ENCODE measurements at places on chromosomes 3 and 15. TPM values are rescaled to one million over a fixed set of nuclear protein-coding genes. Genes with fewer than 3 reads are reported as not detected.
A peak's percentile ranks its signal among the peaks of the same experiment; 100 is the strongest.

GRCh38 chr3:160738048-160738447 lies 18.0 kb upstream of the PPM1L start:
- no peaks in the 10 kb centered on the region for H3K36me3 ChIP-seq
- no peak overlapping the region for H3K27ac ChIP-seq
- H3K4me1 ChIP-seq = no peaks in the 10 kb centered on the region
- H3K27me3 ChIP-seq = no peaks in the 10 kb centered on the region
- no peak for DNase-seq

GRCh38 chr3:123096731-123097130 lies 29.9 kb downstream of the PDIA5 start:
- H3K27me3 ChIP-seq = no peaks in the 10 kb centered on the region
- peak; percentile 62 for DNase-seq
- no peak overlapping the region for H3K4me3 ChIP-seq
- H3K36me3 ChIP-seq = no peaks in the 10 kb centered on the region
- H3K4me1 ChIP-seq = peaks cover 14% of the 10 kb centered on the region

GRCh38 chr15:80489030-80489594 lies 84.9 kb downstream of the ARNT2 start:
- no peaks in the 10 kb centered on the region for H3K27me3 ChIP-seq
- DNase-seq = no peak
- peaks cover 20% of the 10 kb centered on the region for H3K4me1 ChIP-seq
- no peaks in the 10 kb centered on the region for H3K36me3 ChIP-seq
- no peak overlapping the region for H3K4me3 ChIP-seq

DNA sequence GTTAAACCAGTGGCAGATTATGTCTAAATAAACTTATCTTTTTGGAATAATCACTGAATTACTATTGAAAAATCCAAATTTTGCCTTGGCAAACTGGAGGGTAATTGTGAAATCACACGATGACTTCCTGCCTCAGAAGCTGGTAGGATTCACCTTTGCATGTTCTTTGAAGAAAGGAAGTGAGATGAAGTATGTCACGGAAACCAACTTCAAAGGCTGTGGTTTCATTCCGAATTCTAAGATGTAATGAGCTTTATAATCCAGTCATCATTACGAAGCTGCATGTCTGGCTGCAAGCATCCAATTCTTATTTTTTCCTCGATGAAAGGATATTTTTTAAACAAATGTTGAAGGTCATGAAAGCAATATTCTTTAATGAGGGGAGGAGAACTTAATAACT lies 15.0 kb upstream of the ZBED2 start:
- no peaks in the 10 kb centered on the region for H3K4me1 ChIP-seq
- H3K4me3 ChIP-seq = no peak overlapping the region
- no peak for DNase-seq
- no peaks in the 10 kb centered on the region for H3K36me3 ChIP-seq
- no peaks in the 10 kb centered on the region for H3K27me3 ChIP-seq

GRCh38 chr3:53501178-53501577 lies 6.8 kb downstream of the CACNA1D start:
- no peak for DNase-seq
- peaks cover 6% of the 10 kb centered on the region for H3K27me3 ChIP-seq
- H3K4me1 ChIP-seq = peaks cover 15% of the 10 kb centered on the region
- no peak overlapping the region for H3K27ac ChIP-seq
- H3K4me3 ChIP-seq = no peak overlapping the region

GRCh38 chr3:90253131-90253530 lies 1145.7 kb downstream of the EPHA3 start:
- no peak for DNase-seq
- no peaks in the 10 kb centered on the region for H3K27me3 ChIP-seq
- H3K4me1 ChIP-seq = no peaks in the 10 kb centered on the region
- H3K36me3 ChIP-seq = no peaks in the 10 kb centered on the region
- H3K4me3 ChIP-seq = no peak overlapping the region
- H3K27ac ChIP-seq = no peak overlapping the region

DNA sequence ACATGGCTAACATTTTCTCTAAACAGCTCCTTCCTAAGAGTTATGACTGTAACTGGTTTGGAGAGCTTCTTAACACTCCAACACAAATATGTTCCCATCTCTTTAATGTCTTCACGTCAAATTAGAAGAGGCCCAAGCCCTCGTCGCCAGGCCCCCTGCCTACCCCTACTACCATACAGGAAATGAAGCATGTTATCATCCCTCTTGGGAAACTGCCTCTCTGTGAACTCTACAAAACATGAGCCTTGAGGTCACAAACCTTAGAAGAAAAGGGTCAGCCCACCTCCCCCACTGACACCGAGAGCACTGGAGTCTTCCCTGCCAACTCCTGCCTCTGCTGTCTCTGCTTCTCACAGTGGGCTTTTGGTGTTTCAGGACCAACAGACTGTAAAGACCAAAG lies 243.1 kb upstream of the STT3B start:
- H3K27me3 ChIP-seq = no peaks in the 10 kb centered on the region
- no peak overlapping the region for H3K4me3 ChIP-seq
- peak overlapping the region; percentile 55 for H3K27ac ChIP-seq
- peaks cover 17% of the 10 kb centered on the region for H3K4me1 ChIP-seq

GRCh38 chr3:12833222-12834161 lies 7.9 kb downstream of the RPL32 start:
- no peak overlapping the region for H3K27ac ChIP-seq
- H3K4me1 ChIP-seq = peaks cover 4% of the 10 kb centered on the region
- H3K27me3 ChIP-seq = no peaks in the 10 kb centered on the region
- H3K36me3 ChIP-seq = peaks cover 5% of the 10 kb centered on the region

DNA sequence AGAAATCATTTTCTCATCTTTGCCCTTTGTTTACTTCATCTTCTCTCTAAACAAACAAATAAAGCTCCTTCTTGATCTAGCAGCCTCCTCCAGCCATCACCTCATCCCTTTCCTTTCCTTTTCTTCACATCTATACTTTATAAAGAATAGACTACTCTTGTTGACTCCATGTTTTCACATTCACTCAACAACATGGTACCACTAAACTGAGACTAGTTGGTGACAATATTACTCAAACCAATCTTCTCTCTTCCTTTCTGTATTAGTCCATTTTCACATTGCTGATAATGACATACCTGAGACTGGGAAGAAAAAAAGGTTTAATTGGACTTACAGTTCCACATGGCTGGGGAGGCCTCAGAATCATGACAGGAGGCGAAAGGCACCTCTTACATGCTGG lies 324.7 kb downstream of the SOX2 start:
- no peak overlapping the region for H3K27ac ChIP-seq
- no peak overlapping the region for H3K4me3 ChIP-seq
- no peaks in the 10 kb centered on the region for H3K27me3 ChIP-seq
- no peak for DNase-seq
- no peaks in the 10 kb centered on the region for H3K36me3 ChIP-seq

DNA sequence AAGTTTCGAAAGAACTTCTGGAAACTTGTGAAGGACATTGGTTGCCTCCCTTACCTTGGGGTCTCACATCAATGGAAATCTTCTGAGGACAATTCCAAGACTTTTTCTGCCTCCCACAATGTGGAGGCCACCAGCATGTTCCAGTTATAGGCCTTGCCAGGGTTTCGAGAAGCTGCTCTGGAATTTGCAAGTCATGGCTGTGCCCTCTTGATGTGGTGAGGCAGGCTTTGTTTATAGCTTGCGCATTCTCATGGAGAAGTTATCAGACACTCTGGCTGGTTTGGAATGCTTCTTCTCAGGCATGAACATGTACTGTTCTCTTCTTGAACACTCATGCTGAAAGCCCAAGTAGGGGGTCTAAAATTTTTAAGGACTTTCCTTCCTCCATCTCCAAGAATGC lies 4.1 kb downstream of the CXCR6 start:
- DNase-seq = no peak
- H3K36me3 ChIP-seq = peaks cover 3% of the 10 kb centered on the region
- H3K4me3 ChIP-seq = no peak overlapping the region
- H3K27me3 ChIP-seq = no peaks in the 10 kb centered on the region
- no peak overlapping the region for H3K27ac ChIP-seq

DNA sequence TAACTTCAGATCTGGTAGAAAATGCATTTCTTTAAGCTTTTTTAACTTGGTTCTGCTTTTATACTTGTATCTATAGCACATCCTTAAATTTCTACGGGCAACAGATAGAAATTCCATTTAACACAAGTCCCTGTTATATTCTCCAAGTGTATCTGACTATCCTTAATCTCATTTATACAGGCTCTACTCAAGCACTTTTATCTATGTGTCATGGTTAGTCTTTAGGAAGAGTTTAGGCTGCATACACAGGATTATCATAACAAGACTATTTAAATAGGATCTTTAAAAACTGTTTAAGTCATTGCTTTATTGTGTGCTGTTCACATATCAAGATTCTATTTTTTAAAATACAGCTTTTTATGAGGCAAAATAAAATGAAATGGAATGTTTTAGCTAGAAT lies 52.7 kb downstream of the SETD5 start:
- no peak overlapping the region for H3K27ac ChIP-seq
- no peak overlapping the region for H3K4me3 ChIP-seq
- no peak for DNase-seq
- no peaks in the 10 kb centered on the region for H3K4me1 ChIP-seq

DNA sequence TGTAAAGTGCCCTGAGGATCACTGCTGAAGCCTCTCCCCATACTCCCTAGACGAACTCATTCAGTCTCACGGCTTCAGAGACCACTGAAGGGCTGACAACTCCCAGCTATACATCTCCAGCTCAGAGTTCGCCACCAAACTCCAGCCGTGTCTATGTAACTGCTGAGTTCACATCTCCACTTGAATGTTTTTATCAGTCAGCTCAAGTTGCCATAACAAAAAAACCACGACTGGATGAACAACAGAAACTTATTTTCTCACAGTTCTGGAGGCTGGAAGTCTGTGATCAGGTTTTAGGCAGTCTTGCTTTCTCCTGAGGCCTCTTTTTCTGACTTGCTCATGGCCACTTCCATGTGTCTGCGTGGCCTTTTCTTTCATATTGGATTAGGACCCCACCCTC lies 223.0 kb upstream of the LRRFIP2 start:
- no peak overlapping the region for H3K27ac ChIP-seq
- no peak overlapping the region for H3K4me3 ChIP-seq
- no peaks in the 10 kb centered on the region for H3K4me1 ChIP-seq
- no peaks in the 10 kb centered on the region for H3K36me3 ChIP-seq
- no peak for DNase-seq
- H3K27me3 ChIP-seq = no peaks in the 10 kb centered on the region

DNA sequence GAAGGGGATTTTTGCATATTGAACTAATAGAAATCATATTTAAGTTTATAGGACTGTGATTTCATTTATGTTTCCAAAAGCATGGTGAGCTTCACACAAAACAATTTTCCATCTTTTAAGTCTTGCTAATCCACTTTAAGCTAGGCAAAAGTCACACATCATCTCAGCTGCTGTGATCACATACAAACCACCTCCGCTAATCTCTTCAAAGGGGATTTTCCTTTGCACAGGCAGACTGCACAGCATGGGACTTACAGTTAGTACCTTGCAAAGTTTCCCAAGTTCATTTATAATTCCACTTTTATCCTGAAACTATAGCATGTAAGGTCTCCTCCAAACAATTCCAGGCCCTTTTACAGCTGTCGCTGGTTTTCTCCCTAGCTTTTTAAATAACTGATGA lies 225.1 kb upstream of the CNTN3 start:
- no peak overlapping the region for H3K4me3 ChIP-seq
- H3K27me3 ChIP-seq = no peaks in the 10 kb centered on the region
- H3K27ac ChIP-seq = no peak overlapping the region
- no peaks in the 10 kb centered on the region for H3K36me3 ChIP-seq
- no peaks in the 10 kb centered on the region for H3K4me1 ChIP-seq

GRCh38 chr15:38454696-38455090 lies 766 bp downstream of the FAM98B start:
- peak overlapping the region; percentile 98 for H3K27ac ChIP-seq
- no peaks in the 10 kb centered on the region for H3K27me3 ChIP-seq
- no peaks in the 10 kb centered on the region for H3K36me3 ChIP-seq

DNA sequence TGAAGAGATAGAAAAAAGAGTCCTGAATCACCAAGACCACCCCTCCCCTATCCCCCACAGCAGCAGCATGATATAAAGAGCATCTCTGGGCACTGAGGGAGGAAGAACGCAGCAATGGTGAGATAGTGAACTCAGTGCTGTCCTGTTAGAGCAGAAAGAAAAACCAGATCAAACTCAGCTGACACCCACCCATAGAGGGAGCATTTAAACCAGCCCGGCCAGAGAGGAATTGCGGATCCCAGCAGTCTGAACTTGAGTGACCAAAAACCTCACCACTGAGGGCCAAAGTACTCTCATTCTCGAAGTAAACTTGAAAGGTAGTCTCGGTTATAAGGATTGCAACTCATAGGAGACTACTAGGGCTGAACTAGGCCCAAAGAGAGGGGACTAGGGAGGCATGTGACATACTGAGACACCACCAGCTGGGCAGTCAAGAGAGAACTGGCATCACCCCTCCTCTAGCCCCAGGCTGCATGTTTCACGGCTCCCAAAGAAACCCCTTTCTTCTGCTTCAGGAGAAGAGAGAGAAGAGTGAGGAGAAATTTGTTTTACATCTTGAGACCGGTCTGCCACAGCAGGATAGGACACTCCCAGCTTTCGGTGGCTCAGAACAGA lies 39.2 kb upstream of the TGFBR2 start:
- no peak overlapping the region for H3K27ac ChIP-seq
- H3K4me3 ChIP-seq = no peak overlapping the region
- no peaks in the 10 kb centered on the region for H3K4me1 ChIP-seq
- H3K36me3 ChIP-seq = no peaks in the 10 kb centered on the region
- no peaks in the 10 kb centered on the region for H3K27me3 ChIP-seq

DNA sequence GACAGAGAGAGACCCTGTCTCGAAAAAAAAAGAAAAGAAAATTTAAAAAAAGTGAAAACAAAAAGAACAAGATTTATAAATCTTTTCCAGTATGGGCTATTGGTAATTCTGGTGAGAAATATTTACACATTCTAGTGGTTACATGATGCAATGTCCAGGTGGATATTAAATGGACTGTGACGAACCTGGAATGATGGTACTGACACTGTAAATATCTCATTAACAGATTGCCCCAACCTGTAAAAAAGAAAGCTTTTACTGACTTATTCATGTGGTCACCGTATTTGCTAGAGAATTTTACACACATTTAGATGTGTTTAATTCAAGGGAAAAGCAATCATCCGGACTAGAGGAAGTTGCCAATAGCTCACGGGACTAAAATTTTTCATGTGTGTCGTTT lies 162.1 kb upstream of the LRIG1 start:
- no peaks in the 10 kb centered on the region for H3K4me1 ChIP-seq
- H3K36me3 ChIP-seq = no peaks in the 10 kb centered on the region
- H3K27me3 ChIP-seq = no peaks in the 10 kb centered on the region
- no peak for DNase-seq

GRCh38 chr3:55488398-55489055 lies 1.4 kb upstream of the WNT5A start:
- peak; percentile 91 for DNase-seq
- no peaks in the 10 kb centered on the region for H3K36me3 ChIP-seq
- peak overlapping the region; percentile 98 for H3K27ac ChIP-seq
- H3K27me3 ChIP-seq = no peaks in the 10 kb centered on the region
- H3K4me1 ChIP-seq = peaks cover 28% of the 10 kb centered on the region

DNA sequence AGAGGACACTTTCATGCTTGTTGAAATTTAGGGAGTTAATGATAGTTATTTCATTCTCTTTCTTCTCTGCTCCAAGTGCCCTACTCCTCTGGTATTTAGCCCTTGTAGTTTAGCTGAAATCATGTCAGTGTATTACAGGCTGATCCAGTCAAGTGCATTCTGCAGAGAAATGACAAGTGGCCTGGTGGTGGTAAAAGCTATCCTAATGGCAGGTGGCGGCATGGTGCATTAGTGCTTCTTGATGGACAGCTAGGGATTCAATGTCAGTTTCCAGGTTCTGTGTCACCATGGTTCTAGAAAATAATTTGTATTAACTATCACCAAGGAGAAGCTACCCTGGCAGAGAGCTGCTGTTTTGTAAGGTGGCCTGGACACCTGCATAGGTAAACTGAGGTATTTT lies 90.0 kb upstream of the BNIP2 start:
- DNase-seq = no peak
- no peaks in the 10 kb centered on the region for H3K27me3 ChIP-seq
- no peak overlapping the region for H3K27ac ChIP-seq
- H3K36me3 ChIP-seq = no peaks in the 10 kb centered on the region

Gene SUCLG2
- polyA plus RNA-seq = 52.1 TPM

Gene THBS1
- polyA plus RNA-seq = 82.9 TPM

Measured in hepatocyte (in vitro differentiated cells).